DND-41 (cell line): ENCODE measurements at places on chromosomes 5 and 9.

DNA sequence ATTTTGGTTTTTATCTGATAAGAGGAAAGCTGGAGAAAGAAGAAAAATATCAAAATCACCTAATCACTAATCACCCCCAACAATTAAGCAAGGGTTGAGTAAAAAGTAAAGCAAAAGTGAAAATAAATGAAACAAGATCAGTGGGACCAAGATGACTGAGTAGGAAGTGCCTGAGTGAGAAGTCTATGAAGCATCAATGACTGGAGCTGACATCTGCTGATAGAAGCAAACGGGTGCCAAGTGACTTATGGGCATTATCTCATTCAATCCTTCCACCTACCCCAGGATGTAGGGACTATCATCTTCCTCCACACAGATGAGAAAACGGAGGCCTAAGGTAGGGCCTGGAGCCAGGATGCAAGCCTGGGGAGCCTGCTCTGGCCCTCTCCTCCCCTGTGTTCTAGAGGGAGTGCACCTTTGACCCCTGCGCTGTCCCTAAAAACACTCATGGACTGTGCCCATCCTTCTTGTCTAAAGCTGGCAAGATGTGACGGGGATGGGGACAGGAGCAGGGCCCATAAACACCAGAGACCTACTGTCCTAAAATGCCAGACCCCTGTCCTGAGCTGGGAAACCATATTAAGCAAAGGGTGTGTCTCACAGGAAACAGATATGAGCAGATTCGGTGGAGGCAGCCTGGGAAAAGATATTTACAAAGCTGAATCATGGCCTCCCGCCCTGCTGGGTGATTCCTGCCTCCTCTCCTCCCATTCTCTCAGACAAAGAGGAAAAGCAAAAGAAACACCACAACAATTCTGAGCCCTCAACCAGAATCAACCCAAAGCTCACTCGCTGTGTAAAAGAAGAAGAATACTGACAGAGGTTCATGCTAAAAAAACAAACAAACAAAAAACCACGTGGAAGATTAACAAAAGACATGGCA, 116.0 kb downstream of the AUH start:
- no peak for DNase-seq

GRCh38 chr5:113205807-113206206, 229.0 kb downstream of the TSSK1B start:
- no peak for DNase-seq

DNA sequence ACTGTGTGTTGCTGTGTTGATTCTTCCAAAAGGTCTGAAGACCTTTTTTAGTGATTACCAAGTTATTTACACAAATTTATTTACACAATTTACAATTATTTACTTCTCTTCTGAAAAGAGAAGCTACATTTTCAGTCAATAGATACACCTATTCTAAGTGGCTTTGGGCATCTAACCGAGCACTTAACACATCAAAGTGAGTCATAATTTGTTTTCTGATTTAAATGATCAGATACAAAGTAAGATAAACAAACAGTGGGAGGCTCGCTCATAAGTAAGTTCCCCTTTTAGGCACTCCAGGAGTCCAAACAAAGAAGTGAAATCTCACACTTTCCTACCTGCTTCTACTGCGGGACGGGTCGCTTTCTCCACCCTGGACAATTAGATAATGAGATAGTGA, 90.2 kb downstream of the APBA1 start:
- DNase-seq: no peak

DNA sequence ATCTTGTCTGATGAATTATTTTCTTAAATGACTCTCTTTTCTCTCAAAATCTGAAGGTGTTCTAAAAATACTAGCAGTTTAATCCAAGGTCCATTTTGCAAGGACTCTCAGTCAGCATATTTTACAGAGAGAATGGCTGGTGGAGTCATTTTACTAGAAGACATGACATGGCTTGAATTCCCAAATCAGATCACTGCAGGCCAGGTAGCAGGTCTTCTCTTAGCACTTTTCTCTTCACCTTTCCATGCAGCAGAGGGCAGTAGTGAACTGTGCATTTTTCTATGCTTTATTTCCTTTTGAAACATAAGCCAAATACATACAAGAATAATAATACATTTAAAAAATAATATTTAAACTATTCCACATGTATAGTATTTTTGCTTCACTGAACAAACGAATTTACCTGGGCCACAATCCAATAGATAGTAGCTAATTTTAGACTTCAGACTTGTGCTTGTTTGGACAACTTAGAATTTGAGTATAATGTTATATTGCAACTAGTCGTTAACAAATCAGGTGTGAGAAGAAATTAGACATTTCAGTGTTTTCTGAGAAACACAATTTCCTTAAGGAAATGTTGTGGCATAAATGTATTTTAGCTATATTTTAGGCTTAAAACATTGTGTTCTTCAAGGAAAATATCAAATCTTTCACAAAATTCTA, 289.4 kb upstream of the DAB2 start:
- peak; percentile 49 for DNase-seq

DNA sequence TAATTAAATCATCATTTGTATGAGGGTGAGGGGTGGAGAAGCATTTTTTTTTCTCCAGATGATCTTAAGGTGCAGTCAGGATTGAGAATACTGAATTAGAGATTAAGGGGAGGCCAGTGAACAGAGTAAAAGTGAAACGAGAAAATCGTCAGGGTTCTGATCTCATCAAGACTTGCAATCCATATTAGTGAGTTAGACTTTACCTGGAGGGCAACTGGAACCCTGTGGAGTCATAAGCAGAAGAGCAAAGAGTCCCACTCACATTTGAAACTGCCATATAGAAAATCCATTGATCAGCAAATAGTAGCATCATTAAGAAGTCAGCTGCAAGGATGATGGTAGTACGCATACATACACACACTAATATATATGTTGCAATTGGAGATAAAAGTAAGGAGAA, 466.2 kb upstream of the PAPPA start:
- DNase-seq: no peak

DNA sequence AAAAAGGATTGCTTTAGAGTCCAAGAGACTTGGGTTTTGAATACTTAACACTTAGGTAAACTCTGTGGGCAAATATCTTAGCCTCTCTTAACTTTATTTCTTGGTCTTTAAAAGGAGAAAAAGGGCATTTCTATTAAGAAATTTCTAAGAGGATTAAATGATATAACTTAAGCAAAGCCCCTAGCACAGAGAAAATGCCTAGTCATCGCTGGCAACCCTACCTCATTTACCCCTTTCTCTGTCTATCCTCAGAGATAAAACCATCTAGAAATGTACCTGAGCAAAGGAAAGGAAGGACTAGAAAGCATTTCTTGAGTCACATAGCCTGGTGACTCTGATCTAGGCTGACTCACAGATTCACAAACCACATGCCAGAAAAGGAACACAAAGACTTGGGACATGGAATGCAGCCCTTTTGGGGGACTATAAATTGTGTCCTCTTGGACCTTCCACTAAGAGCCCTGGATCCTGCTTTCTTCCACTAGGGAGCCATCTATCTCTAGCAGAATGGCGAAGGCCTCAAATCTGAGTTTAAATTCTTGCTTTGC, 120.6 kb downstream of the FOXD1 start:
- no peak for DNase-seq

GRCh38 chr5:141874262-141874964, 3.8 kb downstream of the PCDH1 start:
- no peak for DNase-seq

DNA sequence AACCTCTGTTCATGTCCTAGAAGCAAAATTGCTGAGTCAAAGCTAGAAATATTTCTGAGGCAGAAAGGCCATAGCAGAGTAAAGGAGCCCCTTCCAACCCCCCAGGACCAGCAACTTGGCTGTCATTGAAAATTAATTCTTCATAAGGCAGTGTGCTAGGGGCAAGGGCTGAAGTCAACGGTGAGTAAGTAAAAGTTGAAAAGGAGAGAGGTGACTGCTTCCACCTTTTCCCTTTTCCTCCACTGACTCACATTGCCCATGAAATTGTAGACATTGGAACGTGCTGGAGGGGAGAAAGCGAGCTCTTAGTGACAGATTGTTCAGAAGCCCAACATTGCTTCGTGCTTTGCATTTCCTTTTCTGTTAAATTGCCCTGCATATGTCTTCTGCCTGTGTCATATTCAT, 19.1 kb downstream of the GLRA1 start:
- no peak for DNase-seq

GRCh38 chr5:56172241-56172640, 60.9 kb downstream of the ANKRD55 start:
- no peak for DNase-seq

DNA sequence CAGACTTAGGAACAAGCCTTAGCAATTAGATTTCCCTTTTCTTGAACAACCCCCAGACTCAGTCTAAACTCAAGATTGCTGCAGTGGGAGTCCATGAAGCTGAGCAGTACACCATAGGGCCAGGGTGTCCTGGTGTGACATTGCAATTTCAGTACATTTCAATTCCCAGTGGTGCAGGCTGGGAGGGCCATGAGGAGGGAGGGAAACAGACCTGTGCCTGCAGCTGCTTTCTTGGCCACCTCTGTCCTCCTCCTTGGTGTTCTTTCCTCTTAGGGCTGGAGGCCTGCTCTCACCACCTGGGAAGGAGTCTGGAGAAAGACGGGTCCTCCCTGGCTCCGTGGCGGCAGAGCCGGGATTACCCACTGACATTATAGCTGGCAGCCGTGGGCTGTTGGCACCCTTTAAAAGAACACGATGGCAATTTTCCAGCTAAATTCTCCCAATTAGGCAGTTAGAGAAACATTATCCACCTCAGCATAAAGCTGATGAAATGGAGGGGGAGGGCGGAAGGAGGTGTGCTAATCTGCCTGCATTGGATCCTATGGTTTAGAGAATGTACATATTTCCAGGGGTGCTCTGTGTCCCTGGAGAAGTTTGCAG, 186.4 kb downstream of the SLIT3 start:
- DNase-seq: no peak

DNA sequence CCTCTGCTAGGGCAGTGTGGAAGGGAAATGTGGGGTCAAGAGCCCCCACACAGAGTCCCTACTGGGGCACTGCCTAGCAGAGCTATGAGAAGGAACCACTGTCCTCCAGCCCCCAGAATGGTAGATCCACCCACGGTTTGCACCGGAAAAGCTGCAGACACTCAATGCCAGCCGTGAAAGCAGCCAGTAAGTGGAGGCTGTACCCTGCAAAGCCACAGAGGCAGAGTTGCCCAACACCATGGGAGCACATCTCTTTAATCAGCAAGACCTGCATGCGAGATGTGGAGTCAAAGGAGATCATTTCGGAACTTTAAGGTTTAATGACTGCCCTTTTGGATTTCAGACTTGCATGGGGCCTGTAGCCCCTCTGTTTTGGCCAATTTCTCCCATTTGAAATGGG, 52.2 kb downstream of the GKAP1 start:
- DNase-seq: no peak

- no peak for DNase-seq
These were observed 23.9 kb downstream of the PAX5 start for GRCh38 chr9:37010180-37010579.

DNA sequence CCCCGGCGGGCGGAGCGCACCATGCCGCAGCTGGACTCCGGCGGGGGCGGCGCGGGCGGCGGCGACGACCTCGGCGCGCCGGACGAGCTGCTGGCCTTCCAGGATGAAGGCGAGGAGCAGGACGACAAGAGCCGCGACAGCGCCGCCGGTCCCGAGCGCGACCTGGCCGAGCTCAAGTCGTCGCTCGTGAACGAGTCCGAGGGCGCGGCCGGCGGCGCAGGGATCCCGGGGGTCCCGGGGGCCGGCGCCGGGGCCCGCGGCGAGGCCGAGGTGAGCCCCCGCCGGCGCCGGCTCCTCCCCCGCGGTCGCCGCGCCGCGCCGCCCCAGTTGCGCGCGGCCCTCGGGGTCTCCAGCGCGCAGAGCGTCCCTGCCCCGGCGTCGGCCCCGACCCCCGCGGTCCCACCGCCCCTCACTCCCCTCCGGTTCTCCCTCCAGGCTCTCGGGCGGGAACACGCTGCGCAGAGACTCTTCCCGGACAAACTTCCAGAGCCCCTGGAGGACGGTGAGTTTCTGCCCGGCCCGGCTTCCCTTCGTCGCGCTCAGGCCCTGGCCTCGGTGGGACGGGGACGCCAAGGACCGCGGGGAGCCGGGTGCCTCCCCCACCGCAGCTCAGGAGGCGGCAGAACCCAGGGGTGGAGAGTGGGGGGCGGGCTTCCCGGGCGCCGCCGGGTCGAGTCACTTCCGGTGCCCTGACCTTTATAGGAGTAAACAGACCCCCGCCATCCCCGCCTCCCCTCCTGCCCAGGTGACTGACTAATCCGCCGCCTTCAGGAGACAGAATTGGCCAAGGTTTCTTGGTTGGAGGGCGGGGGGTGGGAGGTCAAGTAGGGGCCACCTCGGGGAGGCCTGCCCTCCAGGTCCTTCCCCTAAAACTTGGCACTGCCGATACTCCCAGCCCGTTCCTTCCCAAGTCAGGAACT, 665 bp downstream of the TCF7 start:
- peak; percentile 60 for DNase-seq

- DNase-seq: no peak
These were observed 80.4 kb upstream of the OSMR start for GRCh38 chr5:38765399-38765861.

DNA sequence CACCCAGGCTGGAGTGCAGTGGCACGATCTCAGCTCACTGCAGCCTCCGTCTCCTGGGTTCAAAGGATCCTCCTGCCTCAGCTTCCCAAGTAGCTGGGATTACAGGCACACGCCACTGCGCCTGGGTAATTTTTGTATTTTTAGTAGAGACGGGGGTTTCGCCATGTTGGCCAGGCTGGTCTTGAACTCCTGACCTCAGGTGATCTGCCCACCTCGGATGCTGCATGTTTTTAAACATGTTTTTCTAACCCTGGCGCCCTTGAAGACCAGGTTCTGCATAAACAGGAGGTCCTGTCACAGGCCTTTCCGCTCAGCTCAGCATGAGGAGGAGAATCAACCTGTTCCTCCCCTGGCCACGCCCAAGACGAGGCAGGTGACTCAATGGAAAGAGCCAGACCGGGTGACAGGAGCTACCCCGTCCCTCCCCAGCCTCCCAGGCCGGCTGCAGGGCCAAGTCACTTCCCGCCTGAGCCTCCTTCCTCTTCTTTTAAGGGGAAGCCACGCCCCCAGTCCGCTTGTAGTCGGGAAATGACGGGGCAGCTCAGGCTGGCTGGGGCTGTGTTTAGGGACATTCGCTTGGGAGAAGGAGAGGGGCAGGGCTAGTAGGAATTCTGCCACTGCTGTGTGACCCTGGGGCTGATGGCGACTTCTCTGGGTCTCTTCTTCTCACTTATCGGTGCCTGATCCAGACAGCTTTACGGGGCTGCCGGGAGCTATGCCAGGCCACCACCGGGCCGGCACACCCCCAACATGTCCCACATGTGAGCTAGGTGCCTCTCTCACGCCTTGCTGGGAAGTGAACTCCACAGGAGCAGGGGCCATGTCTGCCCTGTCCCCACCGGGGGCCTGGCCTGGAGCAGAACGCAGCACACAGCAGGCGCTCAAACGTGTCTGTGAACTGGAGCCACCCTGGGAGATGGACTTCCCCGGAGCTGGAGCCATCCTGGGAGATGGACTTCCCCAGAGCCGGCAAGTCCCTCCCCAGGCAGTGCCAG, 6.1 kb downstream of the NOTCH1 start:
- DNase-seq: peak; percentile 59

DNA sequence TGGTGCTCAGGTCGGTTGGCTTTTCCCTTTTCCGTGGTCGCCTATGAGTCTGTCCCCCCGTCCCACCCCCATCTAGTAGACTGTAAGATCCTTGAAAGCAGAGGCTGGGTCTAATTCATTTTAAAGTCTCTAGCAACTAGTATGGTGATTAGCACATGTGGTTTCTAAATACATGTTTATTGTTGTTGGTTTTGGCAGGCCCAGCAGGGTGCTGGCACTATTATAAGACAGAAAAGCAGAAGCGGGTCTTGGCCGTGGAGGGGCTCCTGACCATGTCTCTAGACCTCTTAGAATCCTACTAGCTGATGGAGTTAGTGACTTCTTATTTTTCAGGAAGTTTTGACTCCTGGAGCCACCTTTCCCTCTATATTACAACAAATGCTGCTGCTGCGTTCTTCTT, 61.5 kb upstream of the TNFSF8 start:
- no peak for DNase-seq
